ENCODE measurements at places on chromosomes 16 and 17.

DNA sequence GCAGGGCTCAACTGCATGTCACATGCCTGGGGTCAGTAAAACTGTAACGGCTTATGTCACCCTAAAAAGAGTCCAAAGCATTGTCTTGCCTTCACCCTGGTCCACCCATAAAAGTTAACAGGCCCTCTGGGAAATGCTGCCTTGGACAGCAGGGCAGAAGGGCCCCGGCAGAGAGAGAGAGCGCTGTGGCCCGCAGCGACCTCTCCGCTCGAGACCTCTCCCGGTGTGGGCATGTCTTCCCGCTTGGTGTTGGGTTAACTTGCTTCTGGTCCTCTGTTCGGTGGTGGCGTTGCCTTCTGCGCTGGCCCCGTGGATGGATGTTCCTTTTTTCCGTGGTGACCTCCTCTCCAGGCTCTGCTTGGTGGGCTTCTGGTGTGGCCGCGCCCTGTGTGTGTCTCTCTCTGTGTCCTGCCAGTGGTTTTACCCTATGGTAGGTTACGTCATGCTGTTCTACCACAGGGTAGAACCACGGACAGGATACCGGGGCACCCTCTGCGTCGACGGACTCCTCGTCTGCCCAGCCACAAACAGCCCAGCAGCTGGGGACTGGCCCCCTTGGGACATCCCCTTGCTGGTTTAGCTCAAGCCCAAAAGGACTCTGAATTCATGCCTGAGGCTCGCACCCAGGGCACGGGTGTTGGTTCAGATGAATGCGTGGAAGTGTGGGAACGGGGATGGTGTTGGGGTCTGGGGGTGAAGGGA, 18.3 kb upstream of the CLEC18A start:
- no peak for DNase-seq

GRCh38 chr17:61073799-61074513, 325.7 kb upstream of the TBX2 start:
- no peak for DNase-seq

DNA sequence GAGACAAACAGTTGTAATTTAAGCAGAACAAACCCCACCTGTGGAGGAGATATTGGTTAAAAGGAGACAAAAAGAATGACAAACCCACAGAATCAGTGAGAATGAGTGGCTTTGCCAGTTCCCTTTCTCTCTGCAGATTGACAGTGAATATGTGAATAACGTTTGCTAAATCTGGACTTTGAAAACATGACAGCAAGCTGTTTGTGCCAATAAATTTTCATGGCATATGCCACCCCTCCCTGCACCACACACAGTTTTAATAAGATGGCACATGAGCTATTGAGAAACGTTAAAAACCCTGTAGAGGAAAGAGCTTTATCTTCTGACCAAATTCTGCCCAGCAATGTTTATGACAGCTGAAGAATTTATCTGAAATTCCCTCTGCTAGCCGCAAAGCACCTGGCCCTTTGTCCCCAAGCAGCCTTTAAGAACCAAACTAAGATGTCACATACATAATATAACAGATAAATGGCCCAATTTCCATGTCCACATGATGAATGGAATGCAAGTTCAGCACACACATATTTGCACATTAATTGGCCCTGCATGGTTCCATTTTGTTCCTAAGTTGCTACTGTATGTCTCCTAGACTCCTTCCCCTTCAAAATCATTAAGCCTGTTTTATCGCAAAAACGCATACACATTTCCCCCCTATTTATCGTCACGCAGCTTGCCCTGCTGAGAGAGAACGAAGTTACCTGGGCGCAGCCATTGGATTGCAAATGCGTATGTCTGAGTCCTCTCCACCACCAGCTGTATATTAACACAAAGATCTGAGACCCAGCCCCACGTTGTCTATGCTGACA, 773.5 kb upstream of the EEF2KMT start:
- no peak for DNase-seq

- no peak for DNase-seq
These were observed 8.2 kb downstream of the STX1B start for GRCh38 chr16:31002250-31002700.

DNA sequence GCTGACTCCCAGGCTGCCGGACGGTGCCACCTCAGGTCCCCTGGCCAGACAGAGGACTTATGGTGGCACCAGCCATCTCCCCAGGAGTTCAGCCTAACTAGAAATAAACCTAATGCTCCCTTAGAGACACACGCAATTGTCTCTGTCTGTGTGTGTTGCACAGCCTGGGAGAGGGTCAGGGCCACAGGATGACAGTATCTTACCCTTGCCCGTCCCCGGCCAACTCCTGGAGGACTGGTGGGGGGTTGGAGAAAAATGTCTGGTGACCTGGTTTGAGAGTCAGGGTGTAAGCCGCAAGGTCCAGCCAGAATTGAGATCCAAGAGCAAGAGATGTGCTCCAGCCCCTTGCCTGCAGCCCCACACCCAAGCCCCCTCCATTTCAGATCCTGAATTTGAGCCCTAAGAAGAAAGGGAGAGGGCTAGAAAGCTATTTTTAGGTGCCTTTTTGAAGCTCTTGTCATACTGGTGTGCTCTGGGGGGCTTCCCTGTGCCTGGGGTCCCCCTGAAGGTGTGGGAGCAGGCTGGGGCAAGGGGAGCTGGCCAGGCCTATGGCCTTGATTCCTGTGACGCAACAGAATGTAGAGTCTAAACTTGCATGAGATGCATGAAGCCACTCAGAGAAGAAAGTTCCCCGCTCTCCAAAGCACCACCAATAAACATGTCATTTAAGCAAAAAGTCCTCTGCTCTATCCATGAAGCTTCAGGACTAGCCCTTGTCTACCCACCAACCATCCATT, 12.9 kb downstream of the ZNF319 start:
- no peak for DNase-seq

DNA sequence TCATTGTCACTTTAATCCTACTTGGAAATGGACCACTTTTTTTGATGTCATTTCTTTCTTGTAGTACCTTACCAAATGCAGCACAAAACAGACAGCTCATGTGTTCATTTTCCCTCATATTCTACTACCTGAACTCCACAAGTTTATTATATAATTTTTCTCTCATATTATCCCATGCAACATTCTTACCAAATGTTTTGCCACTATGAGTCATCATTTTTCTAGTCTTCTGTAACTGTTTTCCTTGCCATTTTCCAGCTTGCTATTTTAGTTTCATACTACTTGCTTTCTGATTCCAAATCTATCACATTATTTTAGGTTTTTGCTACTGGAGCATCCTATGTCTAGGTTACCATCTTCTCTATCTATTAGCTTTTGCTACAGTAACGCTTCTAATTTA, 332.7 kb downstream of the ZFHX3 start:
- no peak for DNase-seq

DNA sequence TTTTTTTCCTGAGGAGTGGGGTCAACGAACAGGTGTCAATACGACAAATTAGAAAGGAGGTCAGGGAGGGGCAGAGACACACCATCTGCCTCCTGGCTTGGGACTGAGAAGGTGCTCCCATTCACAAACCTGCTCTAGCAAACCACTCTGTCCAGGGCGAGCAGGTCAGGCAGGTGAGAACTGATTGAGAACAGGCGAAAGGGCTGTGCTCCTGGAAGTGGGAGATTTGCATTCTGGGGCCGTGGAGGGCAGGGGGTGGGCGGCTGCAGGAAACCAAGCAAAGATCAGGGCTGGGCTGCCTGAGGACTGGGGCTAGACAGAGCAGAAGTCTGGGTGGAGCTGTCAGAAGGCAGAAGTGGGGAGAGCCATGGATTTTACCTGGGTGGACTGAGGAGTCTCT, 98.9 kb upstream of the NLRP1 start:
- DNase-seq = no peak

GRCh38 chr16:10039220-10040096, 142.8 kb downstream of the GRIN2A start:
- DNase-seq = no peak

DNA sequence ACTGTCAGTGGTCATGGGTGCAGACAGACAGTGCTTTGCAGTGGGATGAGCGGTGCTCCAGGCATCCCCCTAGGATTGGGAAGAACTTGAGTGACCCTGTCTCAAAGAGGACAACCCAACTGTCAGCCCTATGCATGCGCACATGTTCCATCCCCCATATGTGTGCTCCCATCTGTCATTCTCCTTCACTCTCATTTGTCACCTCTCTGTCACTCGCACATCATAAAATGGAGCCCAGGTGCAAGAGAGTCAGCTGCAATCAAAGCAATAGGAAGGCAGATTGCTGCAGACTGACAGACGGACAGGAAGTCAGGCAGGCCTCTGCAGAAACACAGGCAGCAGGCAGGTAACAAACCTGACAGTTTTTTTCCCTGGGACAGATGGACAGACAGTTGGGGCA, 101.8 kb upstream of the CCL1 start:
- DNase-seq = no peak

DNA sequence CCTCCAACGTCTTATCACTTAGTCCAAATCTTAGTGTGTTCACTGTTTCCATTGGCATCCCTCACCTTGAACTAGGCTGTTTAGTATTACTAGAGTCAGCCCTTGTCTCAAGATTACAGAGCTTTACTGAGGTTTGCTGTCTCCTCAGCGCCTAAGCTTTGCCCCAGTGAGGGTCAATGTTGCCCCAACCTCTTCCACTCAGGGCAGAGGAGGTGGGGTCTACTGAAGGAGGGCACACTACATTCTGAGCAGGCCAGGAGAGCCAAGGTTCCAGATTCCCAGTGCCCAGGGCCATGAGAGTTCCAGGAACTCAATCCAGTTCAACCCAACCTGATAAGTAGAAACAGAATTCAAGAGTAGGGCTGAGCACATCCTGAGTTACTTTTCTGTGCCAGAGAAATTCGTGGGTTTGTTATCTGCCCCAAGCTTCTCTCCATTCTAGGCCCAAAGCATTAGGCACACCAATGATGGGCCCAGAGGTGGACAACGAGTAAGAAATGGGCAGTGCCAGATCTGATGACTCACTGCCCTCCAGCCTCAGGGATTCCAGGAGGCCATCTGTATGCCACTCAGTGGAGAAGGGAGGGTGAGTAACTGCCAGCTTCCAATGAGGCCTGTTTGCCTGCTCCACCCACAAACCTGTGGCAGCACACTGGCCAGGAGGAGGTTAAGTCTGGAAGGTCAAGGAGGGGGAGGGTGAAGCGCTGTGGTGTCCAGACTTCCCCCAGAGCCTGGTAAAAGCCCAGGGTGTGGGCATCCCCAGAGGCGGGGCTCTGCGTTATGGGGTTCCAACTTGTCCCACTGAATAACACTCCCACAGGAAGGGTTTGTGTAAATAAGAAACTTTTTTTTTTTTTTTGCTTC, 8.2 kb downstream of the TUBG2 start:
- no peak for DNase-seq

DNA sequence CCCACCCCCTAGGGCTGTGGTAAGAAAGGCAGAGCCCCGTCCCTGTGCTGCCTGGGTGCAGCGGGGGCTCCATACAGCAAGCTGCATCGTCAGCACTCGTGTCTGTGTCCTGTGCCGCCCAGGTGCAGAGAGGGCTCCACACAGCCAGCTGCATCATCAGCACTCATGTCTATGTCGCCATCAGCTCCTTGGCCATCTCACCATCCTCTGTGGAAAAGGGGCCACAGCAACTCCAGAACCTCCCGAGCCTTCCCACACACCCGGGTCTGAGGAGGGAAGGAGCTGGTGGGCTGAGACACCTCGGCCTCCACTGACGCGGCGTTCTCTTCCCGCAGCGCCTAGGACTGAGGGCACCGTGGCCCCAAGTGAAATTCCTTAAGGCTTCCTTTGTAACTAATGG, 72.9 kb upstream of the CHMP6 start:
- DNase-seq = no peak

DNA sequence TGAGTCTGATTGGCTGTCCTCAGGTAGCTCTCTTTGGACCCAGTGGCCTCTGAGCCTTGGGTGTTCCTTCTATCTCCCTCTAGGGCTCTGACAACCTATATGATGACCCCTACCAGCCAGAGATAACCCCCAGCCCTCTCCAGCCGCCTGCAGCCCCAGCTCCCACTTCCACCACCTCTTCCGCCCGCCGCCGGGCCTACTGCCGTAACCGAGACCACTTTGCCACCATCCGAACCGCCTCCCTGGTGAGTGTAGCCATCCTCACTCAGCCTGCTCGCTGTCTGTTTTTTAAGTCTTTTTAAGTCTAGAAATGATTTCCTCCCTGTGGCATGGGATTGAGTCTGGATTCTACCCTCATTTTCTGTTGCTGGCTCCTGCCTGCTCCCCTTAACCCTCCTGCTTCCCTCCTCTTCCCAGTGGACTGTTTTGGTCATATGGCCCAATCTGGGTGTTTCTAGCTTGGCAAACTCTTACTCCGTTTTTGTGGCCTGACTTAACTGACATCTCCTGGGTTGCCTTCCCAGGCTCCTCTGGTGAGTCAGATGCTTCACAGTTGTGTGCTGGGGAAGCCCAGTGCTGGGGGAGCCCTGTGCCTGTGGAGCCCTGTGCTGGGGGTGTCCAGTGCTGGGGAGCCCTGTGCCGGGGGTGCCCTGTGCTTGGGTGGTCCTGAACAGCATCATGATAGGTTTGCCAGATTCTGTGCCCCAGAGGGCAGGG, 9.9 kb downstream of the TAOK2 start:
- DNase-seq = no peak

- peak; percentile 52 for DNase-seq
These were observed 10.8 kb upstream of the SLC46A1 start for GRCh38 chr17:28416703-28417311.

GRCh38 chr16:3195975-3196374, 8.0 kb downstream of the OR1F1 start:
- DNase-seq = no peak

DNA sequence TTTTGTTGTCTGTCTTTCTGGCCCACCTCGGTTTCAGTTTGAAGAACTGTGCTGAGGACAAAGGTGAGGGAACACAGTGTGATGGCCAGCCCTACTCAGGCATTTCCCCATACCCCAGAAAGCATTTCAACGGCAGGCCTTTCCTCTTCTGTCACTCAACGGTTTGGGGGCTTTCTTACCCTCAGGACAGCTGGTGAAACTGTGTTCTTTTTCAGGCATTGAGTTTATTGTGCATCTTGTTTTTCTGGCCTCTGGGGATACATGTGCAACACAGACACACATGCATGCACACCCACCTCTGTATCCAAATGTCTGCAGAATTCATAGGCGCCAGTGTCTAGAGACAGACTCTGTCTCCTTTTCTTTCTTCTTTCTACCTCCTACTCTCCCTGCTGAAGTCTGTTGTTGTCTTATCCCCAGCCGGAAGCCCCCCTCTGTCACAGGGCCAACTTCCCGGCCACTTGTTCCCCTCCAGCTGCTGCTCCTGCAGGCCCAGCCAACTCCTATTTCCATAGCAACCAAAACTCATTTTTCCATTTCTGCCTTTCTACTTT, 17.0 kb downstream of the CHD9 start:
- no peak for DNase-seq

DNA sequence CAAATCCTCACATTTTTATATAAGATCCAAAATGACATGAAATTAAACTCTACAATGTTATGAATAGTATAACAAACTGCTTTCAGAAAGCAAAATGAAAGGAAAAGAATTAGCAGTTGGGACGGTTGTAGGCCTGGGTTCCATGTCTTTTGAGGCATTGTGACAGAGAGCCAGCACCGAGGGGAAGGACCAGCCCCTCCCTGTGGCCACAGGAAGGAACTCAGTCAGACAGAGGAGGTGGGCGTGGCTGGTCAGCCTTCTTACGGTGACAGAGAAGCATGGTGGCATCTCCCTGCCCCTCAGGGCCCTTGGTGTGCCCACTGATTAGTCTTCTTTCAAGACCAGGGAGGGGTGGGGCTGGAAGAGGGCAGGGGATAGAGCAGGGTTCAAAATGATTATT, 5.7 kb downstream of the ZNF319 start:
- DNase-seq = peak; percentile 50

- no peak for DNase-seq
These were observed 82.3 kb downstream of the GNAO1 start for GRCh38 chr16:56273615-56274014.

GRCh38 chr17:82627405-82627804, 20.8 kb downstream of the WDR45B start:
- no peak for DNase-seq

Measured in activated naive CD4-positive, alpha-beta T cell treated with Interleukin-2 at 50 U/mL for 16 hours (primary cell).